Camera-type eye (tissue), 1 donor: ENCODE measurements at places on chromosomes 1 and 21. TPM values are rescaled to one million over a fixed set of nuclear protein-coding genes. Genes with fewer than 3 reads are reported as not detected.

The UMODL1 gene
- total RNA-seq: 0.16 TPM

The ARHGEF11 gene
- total RNA-seq: 49.9 TPM

The LEFTY1 gene
- 0.60 TPM for total RNA-seq

The RNU1-1 gene
- under 0.01 TPM for total RNA-seq

The NMNAT1 gene
- 10.8 TPM for total RNA-seq

The RAB3B gene
- 12.0 TPM for total RNA-seq

The SELP gene
- total RNA-seq: 9.5 TPM

The SDC3 gene
- 49.3 TPM for total RNA-seq

The AKR7A3 gene
- 3.3 TPM for total RNA-seq

The SYCP1 gene
- total RNA-seq: 0.11 TPM

The FALEC gene
- not detected for total RNA-seq

The TNFRSF18 gene
- total RNA-seq: not detected

The GSTM1 gene
- not detected for total RNA-seq

The ARTN gene
- total RNA-seq: 2.4 TPM

The HTR6 gene
- not detected for total RNA-seq

The NBPF6 gene
- total RNA-seq: not detected

The OR6N1 gene
- not detected for total RNA-seq

The TNFAIP8L2 gene
- total RNA-seq: 1.9 TPM

The BRDT gene
- not detected for total RNA-seq

The PTPN22 gene
- total RNA-seq: 3.0 TPM

The LORICRIN gene
- 0.44 TPM for total RNA-seq

The MYBPHL gene
- 0.55 TPM for total RNA-seq

The PFKL gene
- 162 TPM for total RNA-seq

The ATPAF1 gene
- total RNA-seq: 60.7 TPM

The PAFAH2 gene
- total RNA-seq: 20.2 TPM

The PIK3C2B gene
- total RNA-seq: 44.6 TPM

The AGPAT3 gene
- 74.8 TPM for total RNA-seq

The SPRR2B gene
- total RNA-seq: not detected

The LGR6 gene
- 3.6 TPM for total RNA-seq

The HEYL gene
- total RNA-seq: 16.3 TPM

The PSRC1 gene
- 13.7 TPM for total RNA-seq

The C1orf105 gene
- total RNA-seq: 1.2 TPM
